ENCODE measurements at places on chromosomes 12 and 14.
A peak's percentile ranks its signal among the peaks of the same experiment; 100 is the strongest.

DNA sequence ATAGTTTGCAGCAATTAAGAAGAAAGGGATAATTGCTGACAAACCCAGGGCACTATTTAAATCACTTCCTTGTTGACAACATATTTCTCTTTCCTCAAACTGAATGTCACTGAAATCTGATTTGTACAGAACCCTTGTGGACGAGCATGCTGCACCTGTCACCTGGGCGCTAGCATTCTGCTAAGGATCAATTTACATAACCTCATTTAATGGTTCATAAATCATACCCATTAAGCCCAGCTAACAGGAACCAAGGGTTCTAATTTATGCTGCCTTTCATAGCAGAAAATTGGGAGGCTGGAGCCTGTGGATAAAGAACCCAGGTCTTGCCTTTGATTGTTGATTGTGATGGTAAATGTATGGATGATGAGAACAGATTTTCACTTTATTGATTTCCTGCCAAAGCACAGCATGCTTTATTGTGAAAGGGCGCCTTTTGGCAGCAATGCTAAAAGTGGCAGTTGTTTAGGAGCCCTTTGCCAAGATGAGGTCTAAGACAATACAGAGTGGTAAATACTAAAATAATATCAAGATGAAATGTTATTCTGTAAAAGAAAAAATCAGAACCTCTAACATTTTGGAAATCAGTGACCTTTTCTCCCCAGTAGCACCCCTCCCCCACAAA is 95.4 kb downstream of the NKX2-1 start:
- DNase-seq: no peak

- no peak for DNase-seq
These were observed 121.0 kb downstream of the FBXL14 start for GRCh38 chr12:1473418-1473817.

DNA sequence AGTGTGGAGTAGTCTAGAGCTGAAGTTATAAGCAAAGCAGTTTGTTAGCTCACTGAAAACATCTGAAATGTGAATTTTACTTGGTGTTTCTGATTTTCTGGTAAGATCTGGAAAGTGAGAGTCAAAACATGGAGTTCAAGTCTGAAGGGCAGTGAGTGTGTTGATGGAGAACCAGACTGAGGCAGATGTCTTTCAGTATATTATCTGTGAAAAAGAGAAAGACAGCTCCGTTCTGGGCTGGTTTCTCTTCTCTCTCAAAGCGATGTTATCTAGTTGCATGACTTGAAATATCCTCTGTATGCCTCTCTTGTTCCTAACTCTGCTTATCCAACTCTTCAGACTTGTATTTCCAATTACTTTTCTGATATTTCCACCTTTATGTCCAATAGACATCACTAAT is 381.9 kb upstream of the RGS6 start:
- DNase-seq: no peak

DNA sequence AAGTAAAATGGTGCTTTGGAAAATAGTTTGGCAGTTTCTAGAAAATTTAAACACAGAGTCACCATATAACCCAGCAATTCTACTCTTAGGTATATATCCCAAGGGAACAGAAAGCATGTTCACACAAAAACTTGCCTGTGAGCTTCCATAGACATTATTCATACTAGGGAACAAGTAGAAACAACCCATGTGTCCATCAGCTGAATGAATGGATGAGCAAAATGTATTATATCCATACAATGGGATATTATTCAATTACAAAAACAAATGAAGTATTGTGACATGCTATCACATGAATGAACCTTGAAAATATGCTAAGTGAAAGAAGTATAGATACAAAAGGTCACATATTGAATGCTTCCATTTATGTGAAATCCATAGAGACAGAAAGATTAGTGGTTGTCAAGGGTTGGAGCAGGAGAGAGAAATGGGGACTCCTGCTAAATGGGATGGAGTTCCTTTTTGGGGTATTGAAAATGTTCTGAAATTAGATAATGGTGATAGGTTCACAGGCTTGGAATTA is 7.9 kb downstream of the SLC10A1 start:
- DNase-seq: no peak

DNA sequence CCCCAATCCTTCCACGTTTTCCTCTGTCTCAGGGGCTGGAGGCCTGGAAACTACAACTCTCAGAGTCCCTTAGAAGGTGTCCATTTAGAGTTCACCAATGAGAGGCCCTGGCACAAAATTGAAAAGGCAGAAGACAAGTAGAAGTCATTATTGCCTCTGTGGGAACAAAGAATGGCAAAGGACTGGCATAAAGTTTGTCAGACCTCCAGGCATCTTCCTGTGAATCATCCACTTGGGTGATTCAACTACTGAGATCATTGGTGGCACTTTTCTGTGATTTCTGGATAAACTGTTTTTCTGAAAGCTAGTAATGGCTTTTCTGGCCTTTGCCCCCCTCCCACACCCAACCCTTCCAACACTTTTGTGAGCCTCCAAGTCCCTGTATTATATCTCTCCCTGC is 42.6 kb upstream of the C12orf42 start:
- DNase-seq: no peak

DNA sequence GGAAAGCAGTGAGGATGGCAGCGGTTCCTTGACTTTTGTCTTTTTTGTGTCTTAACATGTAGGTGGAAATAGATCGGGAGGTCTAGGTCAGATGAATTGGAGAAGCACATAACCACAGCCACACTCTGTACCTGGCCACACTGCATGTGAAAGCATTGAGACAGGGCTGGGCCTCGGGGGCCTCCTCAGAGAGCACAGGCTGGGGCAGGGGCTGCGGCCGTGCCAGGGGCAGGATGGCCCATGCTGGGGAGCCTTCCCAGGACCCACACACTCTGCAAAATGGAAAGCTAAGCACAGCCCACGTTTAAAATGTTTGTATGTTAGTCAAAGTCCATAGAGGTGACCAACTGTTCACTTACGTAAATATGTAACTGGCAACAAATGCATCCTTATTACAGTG is 76.7 kb downstream of the PIWIL1 start:
- DNase-seq: no peak

DNA sequence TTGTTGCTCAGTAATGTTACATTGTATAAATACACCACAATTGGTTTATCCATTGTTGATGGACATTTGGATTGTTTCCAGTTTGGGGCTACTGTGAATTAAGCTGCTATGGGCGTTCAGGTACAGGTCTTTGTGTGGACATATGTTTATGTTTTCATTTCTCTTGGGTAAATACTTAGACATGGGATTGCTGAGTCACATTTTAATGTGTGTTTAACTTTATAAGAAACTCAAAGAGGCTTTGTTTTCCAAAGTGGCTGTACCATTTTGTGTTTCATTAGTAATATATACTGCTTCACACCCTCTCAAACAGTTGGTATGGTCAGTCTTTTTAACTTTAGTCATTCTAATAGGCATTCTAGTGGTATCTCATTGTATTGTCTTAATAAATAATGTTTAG is 225.0 kb downstream of the SPTSSA start:
- no peak for DNase-seq

DNA sequence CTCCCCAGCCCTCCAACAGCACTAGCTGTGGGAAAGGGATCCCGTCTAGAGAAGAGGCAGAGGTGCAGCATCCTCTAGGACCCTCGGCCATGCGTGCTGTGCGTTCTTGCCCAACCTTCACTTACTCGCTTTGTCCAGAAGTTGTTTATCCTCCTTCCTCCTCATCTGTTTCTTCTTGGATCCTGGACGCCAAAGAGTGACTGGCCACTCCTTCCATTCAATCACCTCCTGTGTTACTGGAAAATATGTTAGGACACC is 140.5 kb downstream of the ZFP36L1 start:
- no peak for DNase-seq

GRCh38 chr12:105256921-105257320 is 20.9 kb upstream of the APPL2 start:
- DNase-seq: no peak

- DNase-seq: no peak
These were observed 14.8 kb upstream of the DYRK2 start for GRCh38 chr12:67633708-67634107.

DNA sequence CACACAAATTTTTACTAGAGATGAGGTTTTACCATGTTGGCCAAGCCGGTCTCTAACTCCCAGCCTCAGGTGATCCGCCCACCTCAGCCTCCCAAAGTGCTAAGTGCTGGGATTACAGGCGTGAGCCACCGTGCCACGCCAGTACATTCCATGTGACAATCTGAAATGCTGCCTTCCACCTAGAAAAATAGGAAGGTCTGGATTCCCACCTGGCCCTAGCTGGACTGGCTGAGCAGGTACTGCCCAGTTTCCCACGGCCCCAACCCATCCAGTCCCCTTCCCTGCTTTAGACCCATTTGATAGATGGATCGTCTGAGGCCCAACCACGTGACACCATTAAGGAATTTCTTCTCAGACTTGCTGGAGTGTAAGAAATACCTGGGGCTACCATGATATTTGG is 55.4 kb downstream of the KDM2B start:
- no peak for DNase-seq

GRCh38 chr12:32253154-32253790 is 146.1 kb upstream of the FGD4 start:
- no peak for DNase-seq

DNA sequence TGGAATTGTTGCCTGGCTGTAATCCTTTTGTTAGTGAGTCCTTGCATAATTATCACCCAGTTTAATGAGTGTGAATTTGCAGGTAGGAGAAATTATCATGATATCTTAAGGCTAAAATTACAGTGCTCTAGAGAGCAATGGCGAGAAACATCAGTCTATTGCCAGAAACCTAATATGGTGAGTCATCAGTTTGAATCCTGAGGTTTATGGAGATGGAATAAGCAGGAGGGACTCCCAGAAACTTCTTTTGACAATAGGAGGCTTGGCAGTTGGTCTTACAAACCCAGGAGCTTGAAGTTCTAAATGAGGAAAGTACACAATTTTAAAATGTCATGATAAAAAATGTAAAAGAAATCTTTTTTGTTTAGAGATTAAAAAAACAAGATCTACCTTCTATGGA is 31.5 kb upstream of the CRADD start:
- no peak for DNase-seq

GRCh38 chr12:55666508-55666907 is 29.8 kb downstream of the OR10P1 start:
- no peak for DNase-seq

DNA sequence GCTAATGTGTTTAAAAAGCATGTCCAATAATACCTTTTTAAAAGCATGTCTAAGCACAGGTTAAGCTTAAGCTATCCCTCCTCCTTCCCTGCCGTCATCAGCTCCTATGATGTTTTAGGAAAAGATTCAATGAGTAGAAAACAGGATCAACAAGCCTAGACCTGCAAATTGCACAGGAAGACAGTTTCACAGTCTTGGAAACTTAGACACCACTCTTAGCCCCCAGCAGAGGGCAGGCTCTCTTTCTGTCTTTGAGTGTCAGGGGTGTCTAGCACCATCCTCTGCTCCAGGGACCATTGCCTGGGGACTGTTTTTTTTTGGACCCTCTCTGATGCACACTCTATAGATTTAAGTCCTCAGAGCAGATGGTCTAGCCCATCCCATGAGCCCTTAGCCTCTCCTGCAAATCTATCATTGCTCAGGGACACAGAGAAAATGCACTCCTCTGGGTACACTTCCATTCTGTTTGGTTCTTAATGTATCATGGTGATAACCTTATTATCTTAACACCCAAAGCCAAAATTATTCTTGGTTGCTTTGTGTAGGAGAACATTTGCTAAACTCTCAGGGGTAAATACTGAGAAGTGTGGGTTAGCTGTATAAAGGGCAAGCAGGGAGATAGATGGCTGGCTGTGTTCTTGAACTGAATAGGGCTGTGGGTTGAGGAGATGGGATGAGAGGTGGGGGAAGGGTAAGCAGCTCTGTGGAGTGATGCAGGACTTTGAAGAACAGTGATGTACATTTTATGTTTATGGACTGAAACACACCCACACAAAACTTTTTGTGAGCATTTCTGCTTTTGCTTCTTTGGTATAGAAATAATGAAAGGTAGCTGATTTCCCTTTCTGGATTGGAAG is 259.9 kb upstream of the DDHD1 start:
- DNase-seq: no peak

- DNase-seq: no peak
These were observed 5.9 kb downstream of the RIN3 start for GRCh38 chr14:92519246-92520101.

DNA sequence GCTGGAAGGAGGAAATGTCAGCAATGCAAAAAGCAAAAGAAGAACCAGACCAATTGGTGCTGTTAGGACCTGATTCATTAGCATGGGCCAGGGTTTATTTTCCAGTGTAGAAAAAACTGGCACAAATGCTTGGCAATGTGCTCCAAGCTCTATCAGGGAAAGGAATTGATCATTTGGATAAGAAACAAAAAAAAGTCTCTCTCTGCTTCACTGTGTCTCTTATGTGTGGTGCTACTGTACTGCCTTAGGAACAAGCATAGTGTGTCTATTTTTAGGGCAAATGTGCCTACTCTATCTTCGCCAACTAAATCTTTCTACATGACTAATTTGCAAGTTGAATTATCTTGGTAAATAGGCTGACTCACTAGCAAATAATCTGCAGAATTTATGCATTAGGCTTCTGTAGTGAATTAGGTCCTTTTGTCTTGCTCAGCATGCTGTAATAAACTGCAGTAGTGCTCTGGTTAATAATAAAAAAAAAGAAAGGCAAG is 236.7 kb downstream of the MDGA2 start:
- DNase-seq: no peak

- no peak for DNase-seq
These were observed 3.1 kb upstream of the RIC8B start for GRCh38 chr12:106771425-106771824.

DNA sequence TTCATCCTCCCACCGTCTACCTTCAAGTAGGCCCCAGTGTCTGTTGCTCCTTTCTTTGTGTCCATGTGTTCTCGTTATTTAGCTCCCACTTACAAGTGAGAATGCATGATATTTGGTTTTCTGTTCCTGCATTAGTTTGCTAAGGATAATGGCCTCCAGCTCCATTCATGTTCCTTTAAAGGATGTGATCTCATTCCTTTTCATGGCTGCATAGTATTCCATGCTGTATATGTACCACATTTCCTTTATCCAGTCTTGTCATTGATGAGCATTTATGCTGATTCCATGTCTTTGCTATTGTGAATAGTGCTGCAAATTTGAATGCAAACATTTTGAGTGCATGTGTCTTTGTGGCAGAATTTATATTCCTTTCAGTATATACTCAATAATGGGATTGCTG is 259.6 kb upstream of the PELI2 start:
- DNase-seq: no peak

DNA sequence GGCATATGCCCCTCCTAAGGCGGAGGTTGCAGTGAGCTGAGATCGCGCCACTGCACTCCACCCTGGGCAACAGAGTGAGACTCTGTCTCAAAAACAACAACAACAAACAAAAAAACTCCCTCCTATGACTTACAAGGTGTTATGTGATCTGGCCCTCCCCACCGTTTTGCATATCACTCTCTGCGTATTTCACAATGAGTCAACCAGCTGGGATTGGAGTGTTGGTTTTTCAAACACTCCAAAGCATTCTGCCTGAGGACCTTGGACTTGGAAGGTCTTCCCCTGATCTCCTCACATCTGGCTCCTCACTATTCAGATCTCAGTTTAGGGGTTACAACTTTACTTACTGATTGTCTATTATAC is 14.0 kb downstream of the MANSC1 start:
- DNase-seq: no peak

DNA sequence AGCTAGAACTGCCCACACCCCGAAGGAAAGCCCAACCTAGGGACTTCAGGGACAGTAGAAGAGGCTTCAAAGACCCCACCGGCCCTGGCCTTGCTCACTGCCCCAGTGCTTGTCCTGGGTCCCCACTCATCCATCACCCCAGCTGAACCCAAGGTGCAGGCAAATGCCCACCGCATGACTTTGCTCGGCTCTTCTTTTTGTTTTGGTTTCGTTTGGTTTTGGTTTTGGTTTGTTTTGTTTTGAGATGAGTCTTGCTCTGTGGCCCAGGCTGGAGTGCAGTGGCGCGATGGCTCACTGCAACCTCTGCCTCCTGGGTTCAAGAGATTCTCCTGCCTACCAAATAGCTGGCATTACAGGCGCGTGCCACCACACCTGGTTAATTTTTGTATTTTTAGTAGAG is 9.0 kb downstream of the CCDC85C start:
- DNase-seq: peak; percentile 11
